GM04503 (cell line): ENCODE measurements at places on chromosomes 3 and 15.

DNA sequence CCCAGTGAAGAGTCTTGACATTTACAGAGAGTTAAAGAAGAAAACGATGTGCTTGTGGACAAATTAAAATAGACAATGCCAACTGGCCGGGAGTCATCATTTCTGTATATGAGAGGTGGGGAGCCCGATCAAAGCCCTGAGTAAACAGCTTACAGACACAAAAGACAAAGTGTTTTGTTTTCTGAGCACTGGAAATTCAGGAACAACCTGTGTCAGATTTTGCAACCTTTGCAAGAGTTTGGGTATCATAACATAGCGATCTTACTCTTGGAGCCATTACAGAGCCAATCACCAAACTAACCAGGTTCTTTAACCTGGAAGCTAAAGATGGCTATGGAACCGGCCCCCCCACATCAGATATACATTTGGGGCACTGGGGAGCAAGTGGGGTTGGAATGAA is 101.9 kb upstream of the LRIG1 start:
- DNase-seq: no peak

- DNase-seq: no peak
Measured at GRCh38 chr15:100189849-100190248, 151.9 kb downstream of the ADAMTS17 start.

- peak; percentile 67 for DNase-seq
Measured at GRCh38 chr3:192819001-192819569, 91.7 kb upstream of the FGF12 start.

GRCh38 chr3:169348929-169349621 is 314.4 kb downstream of the MECOM start:
- no peak for DNase-seq

GRCh38 chr3:57221883-57222282 is 5.6 kb upstream of the APPL1 start:
- no peak for DNase-seq

GRCh38 chr3:57822686-57823085 is 66.6 kb downstream of the SLMAP start:
- no peak for DNase-seq

- DNase-seq: no peak
Measured at GRCh38 chr15:65355173-65355987, 22.4 kb downstream of the IGDCC3 start.

DNA sequence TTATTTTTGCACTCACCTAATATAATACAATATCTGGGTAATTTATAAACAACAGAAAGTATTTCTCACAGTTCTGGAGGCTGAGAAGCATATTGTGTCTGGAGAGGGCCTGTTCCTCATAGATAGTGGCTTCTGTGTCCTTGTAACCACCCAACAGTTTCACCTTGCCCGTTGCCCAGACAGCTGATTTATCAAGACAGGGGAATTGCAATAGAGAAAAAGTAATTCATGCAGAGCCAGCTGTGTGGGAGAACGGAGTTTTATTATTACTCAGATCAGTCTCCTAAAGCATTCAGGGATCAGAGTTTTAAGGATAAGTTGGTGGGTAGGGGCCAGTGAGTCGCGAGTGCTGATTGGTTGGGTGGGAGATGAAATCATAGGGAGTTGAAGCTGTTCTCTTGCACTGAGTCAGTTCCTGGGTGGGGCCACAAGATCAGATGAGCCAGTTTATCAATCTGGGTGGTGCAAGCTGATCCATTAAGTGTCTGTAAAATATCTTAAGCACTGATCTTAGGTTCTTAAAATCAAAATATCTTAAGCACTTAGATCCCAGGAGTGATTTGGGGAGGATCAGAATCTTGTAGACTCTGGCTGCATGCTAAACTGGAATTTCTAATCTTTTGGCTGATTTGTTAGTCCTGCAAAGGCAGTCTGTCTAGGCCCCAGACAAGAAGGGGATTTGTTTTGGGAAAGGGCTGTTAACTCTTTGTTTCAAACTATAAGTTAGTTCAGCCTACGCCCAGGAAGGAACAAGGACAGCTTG is 33.9 kb upstream of the C15orf39 start:
- DNase-seq: no peak

DNA sequence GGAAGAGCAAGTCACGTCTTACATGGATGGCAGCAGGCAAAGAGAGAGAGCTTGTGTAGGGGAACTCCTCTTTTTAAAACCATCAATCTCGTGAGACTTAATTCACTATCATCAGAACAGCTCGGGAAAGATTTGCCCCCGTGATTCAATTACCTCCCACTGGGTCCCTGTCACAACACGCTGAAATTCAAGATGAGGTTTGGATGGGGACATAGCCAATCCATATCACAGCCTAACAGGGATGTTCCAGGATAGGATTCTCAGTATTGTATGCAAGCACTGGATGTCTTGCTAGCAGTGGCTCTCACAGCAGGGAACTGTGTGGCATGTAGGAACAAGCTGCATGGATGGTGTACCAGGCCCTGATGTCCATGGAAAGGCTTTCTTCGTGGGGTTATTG is 47.8 kb upstream of the SLC24A5 start:
- DNase-seq: no peak

- no peak for DNase-seq
Measured at GRCh38 chr15:40080847-40081246, 27.8 kb downstream of the BMF start.
